AG09309 (cell line): ENCODE measurements at places on chromosomes 2 and 18.
A peak's percentile ranks its signal among the peaks of the same experiment; 100 is the strongest.

DNA sequence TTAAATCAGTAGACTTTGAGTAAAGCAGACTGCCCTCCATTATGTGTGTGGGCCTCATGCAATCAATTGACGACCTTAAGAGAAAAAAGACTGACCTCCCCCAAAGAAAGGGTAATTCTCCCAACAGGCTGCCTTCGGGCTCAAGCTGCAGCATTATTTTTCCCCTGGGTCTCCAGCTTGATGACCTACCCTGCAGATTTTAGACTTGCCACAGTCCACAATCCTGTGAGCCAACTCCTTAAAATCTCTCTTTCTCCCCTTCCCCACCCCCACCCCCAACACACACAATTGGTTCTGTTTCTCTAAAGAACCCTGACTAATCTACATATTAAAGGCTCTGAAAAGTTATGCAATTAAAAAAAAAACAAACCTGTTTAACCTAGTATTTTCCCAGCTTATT lies 89.4 kb downstream of the RNF152 start:
- no peak for DNase-seq

GRCh38 chr18:78859686-78860085 lies 119.9 kb upstream of the SALL3 start:
- no peak for DNase-seq

GRCh38 chr2:84631985-84632384 lies 115.7 kb downstream of the DNAH6 start:
- DNase-seq: no peak

GRCh38 chr18:45102863-45103262 lies 422.2 kb downstream of the SETBP1 start:
- DNase-seq: no peak

GRCh38 chr2:186641807-186642321 lies 52.0 kb upstream of the FAM171B start:
- peak; percentile 52 for DNase-seq

GRCh38 chr2:60312618-60313017 lies 240.8 kb downstream of the BCL11A start:
- DNase-seq: no peak

- no peak for DNase-seq
Measured at GRCh38 chr2:9217838-9218770, 11.5 kb downstream of the ASAP2 start.

- DNase-seq: no peak
Measured at GRCh38 chr2:28465148-28465885, 30.5 kb upstream of the PLB1 start.

GRCh38 chr2:228590681-228591080 lies 409.2 kb upstream of the SPHKAP start:
- no peak for DNase-seq

DNA sequence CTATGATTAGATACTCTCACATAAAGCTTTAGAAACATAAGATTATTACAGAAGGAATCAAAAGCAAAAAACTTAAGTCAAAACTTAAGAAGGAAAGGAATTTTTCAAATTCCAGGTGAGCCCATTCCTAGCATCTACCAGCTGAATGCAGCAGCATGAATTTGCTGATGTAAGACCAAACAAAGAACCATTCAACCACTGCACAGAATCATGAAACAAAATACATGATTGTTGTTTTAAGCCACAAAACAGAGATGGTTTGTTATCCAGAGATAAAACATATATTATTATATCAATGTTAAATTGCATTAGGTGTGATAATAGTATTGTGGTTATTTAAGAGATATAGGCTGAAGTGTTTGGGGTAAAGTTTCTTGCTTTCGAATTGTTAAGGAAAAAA lies 29.0 kb downstream of the PIGN start:
- DNase-seq: no peak

GRCh38 chr2:227413371-227413770 lies 25.6 kb upstream of the SCYGR1 start:
- DNase-seq: no peak

GRCh38 chr2:51401546-51401945 lies 369.6 kb upstream of the NRXN1 start:
- DNase-seq: no peak

DNA sequence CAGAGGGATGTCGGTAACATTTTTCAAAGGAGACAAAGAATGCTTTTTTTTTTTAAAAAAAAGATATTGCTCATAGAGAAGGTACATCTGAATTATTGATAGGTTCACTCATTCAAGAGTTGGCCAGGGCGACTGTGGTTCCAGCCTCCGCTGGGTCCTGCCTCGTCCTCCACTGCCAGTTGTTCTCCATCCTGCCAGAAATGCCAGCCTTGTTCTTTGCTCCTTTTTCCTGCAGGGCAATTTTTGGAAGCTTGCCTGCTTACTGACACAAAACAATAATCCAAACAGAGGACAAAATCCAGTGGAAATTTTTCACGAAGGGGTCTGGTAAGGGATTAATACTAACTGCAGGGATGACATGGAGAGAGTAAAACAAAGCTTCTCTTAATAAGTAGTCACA lies 1113.0 kb downstream of the CBLN2 start:
- DNase-seq: no peak

- DNase-seq: no peak
Measured at GRCh38 chr2:133342286-133343017, 225.8 kb downstream of the NCKAP5 start.

- no peak for DNase-seq
Measured at GRCh38 chr2:219997341-219997851, 370.0 kb downstream of the SLC4A3 start.

- no peak for DNase-seq
Measured at GRCh38 chr2:150544731-150545130, 57.3 kb upstream of the RND3 start.

DNA sequence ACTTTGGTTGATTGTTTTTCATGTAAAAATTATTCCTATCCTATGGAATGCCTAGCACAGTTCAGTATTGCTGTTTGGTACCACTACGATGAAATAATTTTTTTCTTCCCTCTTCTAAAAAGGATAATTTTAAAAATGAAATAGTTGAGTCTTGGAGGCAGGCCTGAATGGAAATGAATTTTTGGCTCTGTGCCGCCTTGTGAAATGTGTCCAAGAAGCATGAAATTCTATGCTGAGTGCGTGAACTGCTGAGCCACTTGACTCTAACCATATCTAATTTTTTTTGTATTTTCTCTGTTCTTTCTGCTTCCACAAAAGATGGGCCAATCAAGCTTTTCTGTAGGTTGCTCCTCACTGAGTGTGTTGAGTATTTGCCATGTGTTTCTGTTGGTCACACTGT lies 95.0 kb downstream of the PRPF40A start:
- no peak for DNase-seq

DNA sequence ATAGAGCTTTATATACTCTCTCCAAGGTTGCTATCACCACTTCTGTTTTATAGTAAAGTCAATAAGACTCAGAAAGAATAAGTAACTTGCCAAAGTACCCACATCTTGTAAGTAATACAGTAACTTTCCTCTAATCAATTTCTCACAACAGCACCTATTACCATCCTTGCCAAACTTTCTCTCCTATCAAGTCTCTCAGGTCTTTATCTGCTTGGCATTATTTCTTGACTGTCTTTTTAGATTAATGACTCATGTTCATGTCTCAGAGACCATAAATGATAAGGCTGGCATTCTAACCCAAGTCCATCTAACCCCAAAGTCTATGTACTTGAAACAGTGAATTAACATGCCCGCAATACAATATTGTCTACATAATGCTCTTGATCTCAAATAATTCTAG lies 618.0 kb upstream of the ZEB2 start:
- no peak for DNase-seq

DNA sequence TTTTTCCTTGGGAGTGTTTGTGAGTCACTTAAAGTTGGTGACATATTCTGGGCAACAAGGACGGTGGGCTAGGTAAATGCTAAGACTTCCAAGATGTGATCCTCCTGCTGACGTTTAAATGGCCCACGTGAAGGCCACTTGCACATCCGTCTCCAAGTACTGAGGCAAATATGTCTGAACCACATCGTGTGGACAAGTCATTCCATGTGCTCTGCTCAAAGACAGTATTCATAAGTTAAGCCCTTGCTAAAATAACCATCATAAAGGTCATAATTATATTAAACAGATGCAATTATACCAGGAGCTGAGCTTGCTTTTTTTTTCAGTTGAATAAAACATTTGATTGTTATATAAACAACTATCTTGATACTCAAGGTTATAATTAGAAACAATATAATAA lies 44.8 kb downstream of the SPP2 start:
- no peak for DNase-seq

- no peak for DNase-seq
Measured at GRCh38 chr2:26630669-26631360, 10.4 kb downstream of the CIB4 start.

GRCh38 chr2:231583982-231584381 lies 8.7 kb upstream of the TEX44 start:
- DNase-seq: no peak

DNA sequence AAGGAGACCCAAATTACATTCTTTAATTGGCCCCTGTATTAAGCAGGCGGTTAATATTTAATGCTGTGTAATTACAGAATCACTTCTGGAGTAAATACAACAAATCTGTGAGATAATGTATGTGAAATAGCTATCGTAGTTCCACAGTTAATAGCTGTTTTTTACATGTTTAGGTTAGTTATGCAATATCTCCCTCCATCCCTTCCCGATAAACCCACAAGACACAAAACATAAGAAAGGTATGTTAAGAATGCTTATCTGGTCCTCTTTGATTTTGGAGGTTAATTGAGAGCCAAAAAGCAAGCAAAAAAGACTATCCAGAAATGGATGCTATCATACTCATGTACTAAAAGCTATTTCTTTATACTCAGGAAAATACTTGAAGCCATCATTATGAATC lies 49.1 kb downstream of the ZNF638 start:
- DNase-seq: no peak

DNA sequence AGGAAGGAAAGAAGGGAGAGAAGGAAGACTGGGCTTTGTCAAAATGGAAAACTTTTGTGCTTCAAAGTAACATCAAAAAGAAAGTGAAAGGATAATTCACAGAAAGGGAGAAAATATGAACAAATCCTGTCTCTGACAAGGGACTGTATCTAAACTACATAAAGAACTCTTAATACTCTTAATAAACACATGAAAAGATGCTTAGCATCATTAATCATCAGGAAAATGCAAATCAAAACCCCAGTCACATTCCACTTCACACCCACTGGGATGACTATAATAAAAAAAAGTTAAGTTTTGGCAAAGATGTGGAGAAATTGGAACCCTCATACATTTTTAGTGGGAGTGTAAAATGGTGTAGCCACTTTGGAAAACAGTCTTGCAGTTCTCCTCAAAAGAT lies 11.8 kb upstream of the ZFP36L2 start:
- no peak for DNase-seq

- DNase-seq: no peak
Measured at GRCh38 chr18:76142611-76143010, 352.4 kb downstream of the ZNF516 start.

- DNase-seq: no peak
Measured at GRCh38 chr2:126843081-126843480, 55.6 kb upstream of the TEX51 start.

- DNase-seq: no peak
Measured at GRCh38 chr18:69770238-69770637, 177.4 kb downstream of the CD226 start.

GRCh38 chr2:64582774-64583340 lies 58.7 kb downstream of the AFTPH start:
- DNase-seq: no peak

DNA sequence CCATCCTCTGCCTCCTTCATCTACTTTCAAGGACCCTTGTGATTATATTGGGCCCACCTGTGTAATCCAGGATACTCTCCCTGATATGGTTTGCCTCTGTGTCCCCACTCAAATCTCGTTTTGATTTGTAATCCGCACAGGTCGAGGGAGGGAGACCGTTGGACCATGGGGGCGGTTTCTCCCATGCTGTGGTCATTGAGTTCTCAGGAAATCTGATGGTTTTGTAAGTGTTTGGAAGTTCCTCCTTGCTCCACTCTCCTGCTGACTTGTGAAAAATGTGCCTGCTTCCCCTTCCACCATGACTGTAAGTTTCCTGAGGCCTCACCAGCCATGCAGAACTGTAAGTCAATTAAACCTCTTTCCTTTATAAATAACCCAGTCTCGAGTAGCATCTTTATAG lies 42.0 kb upstream of the EML6 start:
- no peak for DNase-seq

- DNase-seq: no peak
Measured at GRCh38 chr2:48434101-48434500, 95.9 kb upstream of the STON1 start.

DNA sequence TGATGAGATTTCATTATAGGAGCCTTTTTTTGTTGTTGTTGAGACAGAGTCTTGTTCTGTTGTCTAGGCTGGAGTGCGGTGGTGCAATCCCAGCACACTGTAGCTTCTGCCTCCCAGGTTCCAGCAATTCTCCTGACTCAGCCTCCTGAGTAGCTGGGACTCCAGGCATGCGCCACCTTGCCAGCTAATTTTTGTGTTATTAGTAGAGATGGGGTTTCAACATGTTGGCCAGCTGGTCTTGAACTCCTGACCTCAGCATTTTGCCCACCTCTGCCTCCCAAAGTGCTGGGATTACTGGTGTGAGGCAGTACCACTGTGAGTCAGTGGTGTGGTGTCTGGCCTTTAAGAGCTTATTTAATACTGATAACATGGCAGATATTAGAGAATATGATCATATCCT lies 60.1 kb downstream of the MOB4 start:
- DNase-seq: no peak

DNA sequence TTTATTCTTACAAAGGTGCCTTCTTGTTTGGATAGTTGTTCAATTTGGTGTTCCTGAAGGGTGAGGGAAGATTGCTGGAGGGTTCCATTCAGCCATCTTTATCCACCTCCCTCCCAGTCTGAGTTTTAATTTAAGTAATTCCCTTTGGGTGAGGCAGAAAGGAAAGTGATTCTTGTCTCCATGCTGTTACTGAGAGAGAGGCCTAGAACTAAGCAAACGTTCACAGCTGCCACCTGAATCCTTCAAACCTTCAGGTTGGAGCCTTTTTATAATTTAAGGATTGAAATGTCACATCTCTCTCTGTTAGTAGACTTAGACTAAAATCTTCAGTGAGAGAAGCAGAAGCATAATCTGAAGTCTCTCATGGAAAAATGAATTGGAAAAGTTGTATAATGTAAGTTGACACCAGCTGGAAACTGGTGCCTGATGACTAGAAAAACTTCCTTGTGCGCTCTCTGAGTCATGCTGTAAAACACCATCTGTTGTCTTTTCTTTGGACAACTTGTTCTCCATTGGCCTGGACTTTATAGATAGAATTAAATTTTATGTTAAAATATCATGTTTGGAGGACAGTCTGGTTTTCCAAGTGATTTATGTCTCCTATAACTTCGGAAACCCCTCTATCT lies 14.6 kb downstream of the STRADB start:
- peak; percentile 61 for DNase-seq

- DNase-seq: no peak
Measured at GRCh38 chr18:35443847-35444246, 53.9 kb downstream of the INO80C start.

DNA sequence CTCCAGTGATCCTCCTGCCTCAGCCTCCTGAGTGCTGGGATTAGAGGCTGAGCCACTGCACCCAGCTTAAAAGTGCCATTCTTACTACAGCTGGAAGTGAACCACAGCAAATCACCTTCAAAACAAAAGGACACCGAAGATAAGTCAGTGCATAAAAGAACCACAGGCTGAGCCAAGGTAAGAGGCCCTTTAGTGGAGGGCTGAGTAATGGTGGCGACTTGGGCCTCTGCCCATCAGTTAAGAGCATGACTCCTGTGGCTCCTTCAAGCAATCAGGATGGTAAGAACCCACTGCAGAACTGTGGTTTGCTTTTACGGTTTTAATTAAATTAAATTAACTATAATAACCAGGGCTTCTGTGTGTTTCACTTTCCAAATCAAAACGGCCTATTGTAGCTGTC lies 75.1 kb downstream of the CTAGE1 start:
- DNase-seq: peak; percentile 45

GRCh38 chr2:84779781-84780180 lies 101.1 kb downstream of the TRABD2A start:
- no peak for DNase-seq

GRCh38 chr18:59554796-59555335 lies 142.4 kb downstream of the CCBE1 start:
- no peak for DNase-seq
